ENCODE measurements at places on chromosomes 5 and 9. TPM values are rescaled to one million over a fixed set of nuclear protein-coding genes. Genes with fewer than 3 reads are reported as not detected.

Gene SLCO6A1
- total RNA-seq: not detected

Gene SUSD3
- 8.6 TPM for total RNA-seq

Gene ABLIM3
- total RNA-seq: 28.5 TPM

Gene SLC22A4
- total RNA-seq: 1.5 TPM

Gene CARD6
- 11.4 TPM for total RNA-seq
